ENCODE measurements at places on chromosomes 4 and X. TPM values are rescaled to one million over a fixed set of nuclear protein-coding genes. Genes with fewer than 3 reads are reported as not detected.

SH3D19 gene
- 19.8 TPM for total RNA-seq

ABCG2 gene
- 63.3 TPM for total RNA-seq

ZNF41 gene
- 8.0 TPM for total RNA-seq

INTS6L gene
- total RNA-seq = 19.6 TPM

- H3K27ac ChIP-seq = no peak overlapping the region
- H3K4me1 ChIP-seq = no peaks in the 10 kb centered on the region
- DNase-seq = no peak
- no peaks in the 10 kb centered on the region for H3K36me3 ChIP-seq
- no peaks in the 10 kb centered on the region for H3K27me3 ChIP-seq
- H3K4me3 ChIP-seq = no peak overlapping the region
Measured at GRCh38 chr4:41305476-41305875, 48.7 kb downstream of the UCHL1 start.

DNA sequence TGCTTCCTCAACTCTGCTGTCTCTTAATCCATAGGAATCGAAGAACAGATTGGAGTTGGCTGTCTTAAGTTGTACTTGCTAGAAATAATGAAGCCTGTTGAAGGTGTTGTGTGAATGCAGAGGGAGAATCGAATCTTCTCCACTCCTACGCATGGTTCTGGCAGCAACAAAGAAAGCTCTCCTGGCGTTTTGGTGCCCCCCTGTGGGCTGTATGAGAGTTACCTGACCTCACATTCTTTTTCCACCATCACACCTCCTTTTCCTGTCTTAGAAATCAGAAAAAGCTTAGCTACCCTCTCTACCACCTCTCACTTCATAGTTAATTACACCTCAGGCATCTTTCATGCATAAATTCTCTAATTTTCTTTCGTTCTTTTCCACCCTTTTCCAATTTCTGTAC lies 16.3 kb downstream of the KLF8 start:
- H3K4me1 ChIP-seq = no peaks in the 10 kb centered on the region
- H3K27me3 ChIP-seq = no peaks in the 10 kb centered on the region
- H3K4me3 ChIP-seq = no peak overlapping the region
- no peaks in the 10 kb centered on the region for H3K36me3 ChIP-seq
- DNase-seq = peak; percentile 38

- no peak for DNase-seq
- no peaks in the 10 kb centered on the region for H3K27me3 ChIP-seq
- H3K4me3 ChIP-seq = no peak overlapping the region
- no peaks in the 10 kb centered on the region for H3K4me1 ChIP-seq
- H3K36me3 ChIP-seq = no peaks in the 10 kb centered on the region
Measured at GRCh38 chr4:66275411-66276038, 605.2 kb upstream of the EPHA5 start.

DNA sequence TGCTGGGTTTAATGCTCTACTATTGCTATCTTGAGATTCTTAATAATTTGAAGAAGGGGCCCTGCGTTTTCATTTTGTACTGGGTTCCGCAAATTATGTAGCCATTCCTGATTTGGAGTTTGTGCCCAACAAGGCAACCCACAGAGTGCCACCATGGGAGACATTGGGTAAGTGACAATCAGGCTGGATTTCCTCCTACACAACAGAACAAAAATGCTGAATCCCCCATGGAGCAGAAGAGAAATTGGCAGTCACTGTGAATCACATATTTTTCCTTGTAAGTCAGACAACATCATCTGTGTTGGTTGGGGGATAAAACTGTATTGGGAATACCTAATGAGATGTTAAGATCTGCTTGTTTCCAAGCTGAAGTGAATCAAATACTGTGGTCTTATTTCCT lies 80.9 kb downstream of the CNGA2 start:
- H3K27me3 ChIP-seq = no peaks in the 10 kb centered on the region
- H3K4me3 ChIP-seq = no peak overlapping the region
- H3K27ac ChIP-seq = no peak overlapping the region

DNA sequence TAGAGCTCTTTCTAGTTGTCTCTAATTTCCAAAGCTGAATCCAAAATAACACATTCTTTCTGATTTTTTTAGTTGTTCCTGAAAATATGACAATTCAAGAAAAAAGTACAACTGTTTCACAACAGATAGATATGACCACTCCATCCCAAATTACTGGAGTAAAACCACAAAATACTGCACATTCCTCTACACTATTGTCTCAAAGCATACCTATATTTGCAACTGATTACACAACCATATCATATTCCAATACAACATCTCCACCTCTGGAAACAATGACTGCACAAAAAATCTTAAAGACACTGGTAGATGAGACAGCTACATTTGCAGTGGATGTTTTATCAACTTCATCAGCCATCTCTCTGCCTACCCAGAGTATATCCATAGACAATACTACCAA lies 43.6 kb downstream of the ADGRG4 start:
- H3K27me3 ChIP-seq = peaks cover 18% of the 10 kb centered on the region
- no peaks in the 10 kb centered on the region for H3K4me1 ChIP-seq
- H3K36me3 ChIP-seq = no peaks in the 10 kb centered on the region
- no peak for DNase-seq
- H3K4me3 ChIP-seq = no peak overlapping the region

GRCh38 chr4:19047279-19047880 lies 1025.8 kb upstream of the LCORL start:
- no peaks in the 10 kb centered on the region for H3K4me1 ChIP-seq
- H3K36me3 ChIP-seq = no peaks in the 10 kb centered on the region
- H3K27ac ChIP-seq = no peak overlapping the region
- no peak for DNase-seq
- H3K4me3 ChIP-seq = no peak overlapping the region
- no peaks in the 10 kb centered on the region for H3K27me3 ChIP-seq

GRCh38 chr4:66294638-66295037 lies 624.3 kb upstream of the EPHA5 start:
- H3K27me3 ChIP-seq = no peaks in the 10 kb centered on the region
- no peak for DNase-seq
- no peak overlapping the region for H3K4me3 ChIP-seq
- no peaks in the 10 kb centered on the region for H3K36me3 ChIP-seq
- H3K27ac ChIP-seq = no peak overlapping the region
- H3K4me1 ChIP-seq = no peaks in the 10 kb centered on the region

- no peak overlapping the region for H3K4me3 ChIP-seq
- no peaks in the 10 kb centered on the region for H3K4me1 ChIP-seq
- no peak for DNase-seq
Measured at GRCh38 chrX:38437093-38437492, 84.7 kb downstream of the OTC start.
